ENCODE measurements at places on chromosomes 16 and 17.

DNA sequence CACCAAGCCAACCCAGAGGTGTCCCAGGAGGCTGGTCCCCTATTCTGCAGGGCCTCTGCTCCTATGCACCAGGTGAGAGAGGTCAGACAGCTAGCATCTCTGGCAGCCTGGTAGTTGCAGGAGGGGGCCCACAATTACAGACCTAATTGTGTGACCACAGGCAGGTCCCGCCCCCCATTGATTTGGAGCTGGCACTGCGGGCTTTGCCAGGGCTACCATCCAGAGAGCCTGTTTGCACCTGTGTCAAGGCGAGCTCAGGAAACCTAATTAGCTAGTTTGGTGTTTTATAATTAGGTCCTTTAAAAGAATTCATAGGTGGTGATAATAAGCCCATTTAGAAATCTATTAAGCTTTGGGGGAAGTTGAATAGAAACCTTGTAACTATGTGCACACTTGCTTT is 90.2 kb downstream of the MRM1 start:
- no peak for DNase-seq

DNA sequence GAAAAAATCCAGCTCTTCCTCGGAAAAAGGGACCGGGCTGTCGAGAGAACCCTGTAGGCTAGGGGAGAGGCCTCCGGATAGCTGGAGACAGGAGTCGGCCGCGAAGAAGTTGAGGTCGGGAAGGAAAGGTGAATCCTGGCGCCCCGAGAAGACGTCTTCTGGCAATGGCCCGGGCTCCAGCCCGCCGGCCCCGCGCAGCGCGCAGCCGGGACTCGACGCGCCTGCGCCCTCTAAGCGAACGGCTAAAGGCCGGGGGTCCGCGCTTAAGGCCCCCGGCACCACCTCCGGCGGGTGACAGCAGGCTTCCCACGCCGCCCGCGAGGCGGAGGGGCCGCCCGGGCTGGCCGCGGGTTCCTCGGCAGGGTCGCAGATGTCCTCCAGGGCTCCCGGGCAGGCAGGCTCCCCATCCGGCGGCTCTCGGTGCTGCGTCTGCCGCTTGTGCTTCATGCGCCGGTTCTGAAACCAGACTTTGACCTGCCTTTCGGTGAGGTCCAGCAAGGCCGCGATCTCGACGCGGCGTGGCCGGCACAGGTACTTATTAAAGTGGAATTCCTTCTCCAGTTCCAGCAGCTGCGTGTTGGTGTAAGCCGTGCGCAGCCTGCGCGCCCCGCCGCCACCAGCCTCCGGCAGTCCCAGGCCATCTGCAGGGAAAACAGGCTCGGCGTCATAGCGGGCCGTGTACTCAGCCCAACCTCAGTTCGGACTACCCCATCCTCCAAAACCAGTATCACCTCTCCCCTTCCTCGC is 1.6 kb downstream of the HOXB2 start:
- DNase-seq, result peak; percentile 48

DNA sequence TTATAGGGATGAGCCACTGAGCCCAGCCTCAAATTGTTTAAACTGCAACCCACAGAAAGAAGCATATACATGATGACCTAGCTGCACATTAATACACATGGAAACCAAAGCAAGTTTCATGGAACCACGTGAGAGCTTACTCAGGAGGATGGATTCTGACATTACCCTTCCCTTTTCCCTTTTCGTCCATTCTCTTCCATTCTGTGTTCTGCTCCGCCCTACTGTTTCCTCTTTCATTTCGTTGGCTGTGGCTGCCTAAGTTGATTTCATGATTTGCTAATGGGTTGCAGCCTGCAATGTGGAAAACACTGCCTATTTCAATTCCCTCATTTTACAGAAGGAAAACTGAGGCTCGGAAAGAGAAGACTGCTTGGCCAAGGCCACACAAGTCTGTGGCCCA is 176.5 kb downstream of the C16orf78 start:
- no peak for DNase-seq

DNA sequence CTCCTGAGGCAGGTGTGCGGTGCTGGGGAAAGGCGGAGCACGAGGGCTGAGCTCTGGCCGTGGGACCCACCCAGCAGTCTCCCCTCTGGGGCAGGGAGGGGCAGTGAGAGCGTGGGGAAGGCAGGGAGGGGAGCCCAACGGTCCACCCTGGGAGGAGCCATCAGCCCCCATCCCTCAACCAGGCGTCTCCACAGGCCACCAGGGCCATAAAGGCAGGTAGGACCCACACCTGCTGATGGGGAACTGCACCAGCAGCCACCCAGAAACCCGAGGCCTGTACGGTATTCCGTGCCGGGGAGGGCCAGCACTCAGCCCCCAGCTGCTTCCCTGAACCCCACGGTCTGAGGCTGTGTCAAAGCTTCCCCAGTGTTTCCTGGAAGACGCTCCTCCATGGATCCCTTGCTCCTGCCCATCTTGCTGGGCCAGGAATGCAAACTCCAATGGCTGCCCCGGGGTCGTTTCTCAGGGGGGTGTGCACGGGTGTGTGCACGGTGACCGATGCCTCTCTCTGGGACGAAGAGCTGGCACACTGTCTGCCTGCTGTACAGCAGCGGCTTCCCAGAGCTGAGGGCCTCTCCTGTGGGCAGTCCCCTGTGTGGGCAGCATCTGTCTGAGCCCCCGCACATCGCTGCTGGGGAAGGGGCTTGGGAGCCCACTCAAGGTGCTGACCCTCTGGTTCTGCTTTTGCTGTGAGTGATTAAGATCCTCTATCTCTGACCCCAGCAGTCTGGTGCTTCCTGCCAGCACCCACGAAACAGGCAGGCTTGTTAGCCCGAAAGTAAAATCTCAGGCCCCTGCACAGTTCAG is 17.2 kb upstream of the METRNL start:
- DNase-seq, result no peak

DNA sequence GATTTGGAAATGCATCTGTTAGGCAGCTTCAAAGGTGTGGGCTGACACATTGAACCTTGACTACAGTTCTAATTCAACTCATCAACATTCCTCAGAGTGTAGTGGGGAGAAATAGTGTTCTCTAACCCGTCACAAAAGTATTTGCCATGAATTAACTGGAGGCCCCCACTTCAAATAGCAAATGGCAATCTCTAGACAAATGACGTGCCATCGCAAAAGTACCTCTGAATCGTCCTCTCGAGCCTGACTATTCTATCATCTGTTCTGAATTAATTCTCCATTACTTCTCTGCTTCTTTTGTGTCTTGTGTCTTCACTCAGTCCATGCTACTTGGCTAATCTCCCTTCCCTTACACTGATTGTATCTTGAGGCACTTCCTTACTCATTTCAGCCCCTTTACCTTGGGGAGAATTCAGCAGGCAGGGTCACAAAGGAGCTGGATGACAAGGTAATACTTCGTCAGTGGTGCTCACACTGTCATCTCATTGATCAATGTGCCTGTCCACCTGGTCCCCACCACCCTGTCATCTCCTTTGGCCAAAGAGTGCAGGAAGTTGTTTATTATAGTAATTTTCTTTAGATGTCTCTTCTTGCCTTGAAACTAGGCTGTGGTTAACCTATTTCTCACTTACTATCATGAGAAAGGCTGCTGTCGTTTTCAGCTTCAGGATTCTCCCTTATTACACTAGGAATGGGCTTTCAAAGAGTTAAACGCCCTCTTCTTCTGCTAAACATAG is 108.4 kb downstream of the SYCE1L start:
- DNase-seq, result no peak

DNA sequence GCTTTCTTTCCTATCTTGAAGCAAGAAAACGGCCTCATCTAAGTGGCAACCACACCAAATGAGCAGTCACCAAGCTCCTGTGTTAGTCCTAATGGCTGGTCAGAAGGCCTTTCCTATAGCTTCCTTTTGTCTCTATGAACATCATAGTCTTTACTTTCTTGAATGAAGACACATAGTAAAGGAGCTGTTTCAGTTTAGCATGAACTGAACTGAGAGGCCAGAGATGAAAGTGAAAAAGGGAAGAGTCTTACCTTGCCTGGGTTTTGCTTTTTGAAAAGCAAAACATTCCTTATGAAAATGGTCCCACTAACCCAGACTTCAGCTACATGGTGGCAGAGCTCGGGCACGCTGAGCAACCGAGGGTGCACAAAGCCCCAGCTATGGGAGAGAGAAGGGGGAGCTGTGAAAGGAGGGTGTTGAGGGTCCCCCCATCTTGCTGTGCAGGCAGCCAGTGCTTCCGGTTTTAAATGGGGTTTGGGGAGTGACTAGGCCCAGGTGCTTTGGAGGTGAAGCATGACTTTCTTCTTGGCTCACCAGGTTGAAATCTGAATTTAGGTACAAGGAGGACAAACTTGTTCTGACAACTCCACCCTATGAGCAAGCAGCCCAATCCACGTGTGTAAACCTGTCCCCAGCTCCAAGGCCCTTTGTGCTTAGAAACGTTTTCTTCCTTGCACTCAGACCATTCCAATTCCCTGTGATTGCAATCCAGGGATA is 9.1 kb upstream of the PSMC3IP start:
- DNase-seq, result no peak

DNA sequence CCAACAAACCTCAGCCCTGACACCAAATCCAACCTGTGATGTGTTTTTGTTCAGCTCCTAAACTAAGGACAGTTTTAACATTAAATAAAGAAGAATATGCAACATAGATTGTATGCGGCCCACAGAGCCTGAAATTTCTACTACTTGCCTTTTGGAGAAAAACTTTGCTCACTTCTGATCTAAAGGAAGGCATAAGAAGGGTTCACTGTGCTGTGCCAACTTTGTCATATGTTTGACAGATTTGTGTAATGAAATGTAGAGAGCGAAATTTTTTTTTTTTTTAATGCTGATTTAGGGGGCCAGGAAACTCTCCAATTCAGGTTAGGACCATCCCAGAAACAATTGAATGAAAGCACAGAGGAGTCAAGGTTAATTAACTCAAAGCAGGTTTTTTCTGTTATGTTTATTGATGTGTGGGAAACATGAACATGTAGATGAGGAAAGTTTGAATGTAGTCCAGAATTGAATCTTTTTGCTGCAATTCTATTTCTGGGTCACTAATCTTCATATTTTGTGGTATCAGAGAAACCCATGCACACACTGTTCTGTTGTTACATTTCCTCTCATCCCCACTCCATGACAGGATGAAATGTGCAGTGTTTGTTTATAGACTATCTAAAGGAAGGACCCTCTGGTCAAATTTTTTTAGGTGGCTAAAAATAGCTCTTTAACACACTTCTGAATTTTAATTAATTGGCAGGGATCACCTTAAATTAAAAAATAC is 71.5 kb downstream of the TAOK1 start:
- no peak for DNase-seq

- DNase-seq, result no peak
These were observed 18.5 kb downstream of the FCSK start for GRCh38 chr16:70472786-70473433.

DNA sequence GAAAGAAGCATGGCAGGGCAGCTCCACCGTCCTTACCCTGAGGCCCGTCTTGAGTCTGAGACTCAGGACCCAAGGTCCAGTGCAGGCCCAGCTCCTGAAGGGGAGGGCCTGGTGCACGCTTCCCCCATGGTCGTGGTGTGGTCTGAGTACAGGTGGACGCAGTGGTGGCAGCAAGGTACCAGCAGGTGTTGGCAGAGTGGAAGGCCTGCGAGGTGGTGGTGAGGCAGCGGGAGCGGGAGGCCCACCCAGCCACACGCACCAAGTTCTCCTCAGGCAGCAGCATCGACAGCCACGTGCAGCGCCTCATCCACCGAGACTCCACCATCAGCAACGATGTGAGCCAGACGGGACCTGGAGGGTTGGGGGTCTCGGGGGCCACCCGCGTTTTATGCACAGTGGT is 27.7 kb downstream of the MNT start:
- DNase-seq, result no peak

DNA sequence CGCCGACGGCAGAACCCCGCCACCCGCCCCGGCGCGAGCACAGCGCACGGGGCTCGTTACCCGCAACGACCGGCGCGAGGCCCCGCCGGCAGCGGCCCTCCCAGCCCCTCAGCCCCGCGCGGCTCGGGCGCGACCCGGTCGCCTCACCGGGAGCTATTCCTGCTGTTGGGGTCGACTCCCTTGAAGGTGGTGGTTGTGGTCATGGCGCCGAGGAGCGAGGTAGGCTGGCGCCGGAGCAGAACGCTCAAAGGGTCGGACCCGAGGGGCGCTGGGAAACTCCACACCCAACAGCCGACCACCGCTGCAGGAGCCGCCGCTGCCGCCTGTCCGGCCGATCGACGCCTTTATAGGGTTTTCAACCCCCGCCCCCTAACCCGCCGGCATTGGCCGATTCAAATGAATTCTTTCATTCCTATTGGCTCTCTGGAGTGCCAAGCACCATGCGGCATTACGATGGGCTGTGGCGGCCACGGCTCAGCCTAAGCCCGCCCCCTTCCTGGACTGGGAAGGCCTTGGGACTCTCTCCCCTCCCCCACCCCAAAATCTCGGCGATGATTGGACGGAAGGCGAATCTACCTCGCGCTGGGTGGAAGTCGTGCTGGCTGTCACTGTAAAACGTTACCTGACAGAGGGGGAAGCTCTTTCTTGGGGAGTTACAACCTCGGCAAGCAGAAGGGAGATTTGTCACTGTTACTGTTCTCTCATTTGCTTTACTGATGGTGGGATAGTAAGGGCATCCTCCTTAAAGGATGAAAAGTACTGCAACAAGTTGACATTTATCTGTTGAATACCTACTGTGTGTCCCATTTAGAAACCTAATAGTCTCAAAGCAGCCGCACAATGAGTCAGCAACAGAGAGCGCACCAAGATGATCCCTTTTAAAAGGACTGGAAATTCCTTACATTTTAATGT is at the start of gene JPT1:
Gene JPT1, minus strand, starts transcription at position 318 of the 912 bp plus-strand sequence. Its CDS starts 115 bp downstream, at position 203.
- peak; percentile 98 for DNase-seq

- DNase-seq, result no peak
These were observed 506.2 kb upstream of the EEF2KMT start for GRCh38 chr16:5603836-5604235.

DNA sequence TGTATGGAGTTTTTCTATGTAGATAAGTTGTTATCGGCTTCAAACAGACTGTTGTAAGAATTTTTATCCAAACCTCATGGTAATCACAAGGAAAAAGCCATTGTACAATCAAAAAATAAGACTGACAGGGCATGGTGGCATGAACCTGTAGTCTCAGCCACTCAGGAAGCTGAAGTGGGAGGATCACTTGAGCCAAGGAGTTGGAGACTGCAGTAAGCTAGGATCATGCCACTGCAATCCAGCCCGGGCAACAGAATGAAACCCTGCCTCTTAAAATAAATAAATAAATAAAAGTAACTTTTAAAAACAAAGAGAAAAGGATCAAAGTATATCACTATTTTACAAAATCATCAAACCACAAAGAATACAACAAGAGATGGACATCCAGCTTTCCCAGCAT is 14.4 kb downstream of the OR1A1 start:
- DNase-seq, result no peak

GRCh38 chr17:19867329-19868078 is at the start of gene ULK2:
Gene ULK2, minus strand, starts transcription at chr17:19867936. Its CDS starts 519 bp downstream, at chr17:19867417.
- peak; percentile 36 for DNase-seq

GRCh38 chr16:88846088-88846487 is 10.7 kb downstream of the GALNS start:
- DNase-seq, result no peak

- DNase-seq, result no peak
These were observed 1.4 kb upstream of the IL34 start for GRCh38 chr16:70644763-70645597.

GRCh38 chr17:44599298-44600175 is 42.3 kb downstream of the FZD2 start:
- DNase-seq, result no peak

Measured in activated CD4-positive, alpha-beta T cell treated with anti-CD3 and anti-CD28 coated beads for 4 hours (primary cell).